NCI-H187 treated with DMSO at 0.1 percent for 48 hours (cell line): ENCODE measurements at places on chromosomes 7 and 10.

GRCh38 chr7:148903504-148903903, 19.4 kb upstream of the EZH2 start:
- DNase-seq = no peak

DNA sequence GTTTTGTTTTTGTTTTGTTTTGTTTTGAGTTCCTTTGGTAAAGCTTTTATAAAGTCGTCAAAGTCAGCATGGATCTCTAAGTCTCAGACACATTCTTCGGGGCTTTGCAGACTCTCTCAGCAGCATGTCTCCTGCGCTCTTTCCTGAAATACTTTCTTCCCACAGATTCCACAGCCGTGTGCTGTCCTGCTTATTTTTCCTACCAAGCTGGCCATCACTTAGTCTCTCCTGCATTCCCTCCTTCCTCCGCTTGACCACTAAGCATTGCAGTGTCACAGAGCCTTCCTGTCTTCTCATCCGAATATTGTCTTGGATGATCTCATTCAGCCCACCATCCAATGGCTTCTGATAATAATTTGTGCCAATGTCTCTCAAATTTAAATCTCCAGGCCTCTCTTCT, 434.3 kb upstream of the C7orf33 start:
- DNase-seq = no peak

DNA sequence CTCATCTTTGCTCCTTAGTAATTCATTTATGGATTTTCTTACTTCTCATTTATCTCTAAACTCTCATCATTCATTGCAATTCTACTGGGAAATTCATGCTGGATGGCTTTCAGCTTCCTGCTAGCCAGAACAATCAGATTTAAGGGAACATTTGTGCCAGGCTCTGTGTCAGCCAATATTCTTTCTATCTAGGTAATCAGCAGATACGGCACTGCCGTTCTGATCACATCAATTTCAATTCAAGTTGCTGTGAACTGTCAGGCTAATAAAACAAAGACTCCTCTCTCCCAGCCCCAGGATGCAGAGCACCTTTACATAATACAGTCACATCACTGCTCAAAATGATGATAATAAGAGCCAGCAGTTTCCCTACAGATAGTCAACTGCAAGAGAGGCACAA, 468.3 kb downstream of the SORCS1 start:
- DNase-seq = no peak

DNA sequence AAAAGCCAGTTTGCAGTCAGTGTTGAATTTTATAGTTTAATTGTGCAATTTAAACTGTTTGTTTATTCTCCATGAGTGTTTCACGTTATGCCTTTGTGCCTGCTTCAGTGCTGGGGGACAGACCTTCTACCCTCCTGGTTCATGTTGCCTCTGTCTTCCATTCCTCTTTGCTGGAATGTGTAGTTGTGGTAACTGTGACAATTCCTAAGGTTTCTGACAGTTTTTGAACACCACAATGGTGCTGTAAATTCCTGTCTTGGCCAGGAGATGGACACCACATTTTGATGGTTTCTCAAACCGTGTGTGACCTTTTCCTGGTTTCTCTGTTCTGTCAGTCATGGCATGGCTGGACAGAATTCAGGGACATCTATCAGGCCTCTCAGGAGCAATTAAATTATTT, 201.7 kb downstream of the BICC1 start:
- no peak for DNase-seq

DNA sequence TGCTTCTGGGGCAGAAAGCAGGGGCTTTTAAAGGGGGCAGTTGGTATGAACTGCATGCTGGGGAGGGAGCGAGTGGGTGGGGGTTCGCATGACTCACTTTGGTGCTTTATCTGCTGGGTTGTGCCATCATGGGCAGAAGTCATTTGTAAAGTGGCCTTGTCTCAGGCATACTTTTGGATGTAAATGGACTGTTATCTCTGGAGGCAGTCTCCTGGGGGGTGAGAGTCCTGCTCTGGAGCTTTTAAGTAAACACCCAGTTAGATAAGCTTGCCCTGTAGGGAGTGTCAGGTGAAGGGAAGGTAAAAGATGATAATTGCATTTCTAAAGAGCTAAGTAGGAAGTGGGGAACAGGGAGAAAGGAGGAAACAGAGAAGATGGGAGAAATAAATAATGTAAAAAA, 1.6 kb upstream of the GSTO1 start:
- DNase-seq = no peak

- no peak for DNase-seq
Measured at GRCh38 chr7:134718211-134718875, 61.1 kb upstream of the CALD1 start.

- no peak for DNase-seq
Measured at GRCh38 chr7:27324246-27324645, 81.6 kb downstream of the EVX1 start.

DNA sequence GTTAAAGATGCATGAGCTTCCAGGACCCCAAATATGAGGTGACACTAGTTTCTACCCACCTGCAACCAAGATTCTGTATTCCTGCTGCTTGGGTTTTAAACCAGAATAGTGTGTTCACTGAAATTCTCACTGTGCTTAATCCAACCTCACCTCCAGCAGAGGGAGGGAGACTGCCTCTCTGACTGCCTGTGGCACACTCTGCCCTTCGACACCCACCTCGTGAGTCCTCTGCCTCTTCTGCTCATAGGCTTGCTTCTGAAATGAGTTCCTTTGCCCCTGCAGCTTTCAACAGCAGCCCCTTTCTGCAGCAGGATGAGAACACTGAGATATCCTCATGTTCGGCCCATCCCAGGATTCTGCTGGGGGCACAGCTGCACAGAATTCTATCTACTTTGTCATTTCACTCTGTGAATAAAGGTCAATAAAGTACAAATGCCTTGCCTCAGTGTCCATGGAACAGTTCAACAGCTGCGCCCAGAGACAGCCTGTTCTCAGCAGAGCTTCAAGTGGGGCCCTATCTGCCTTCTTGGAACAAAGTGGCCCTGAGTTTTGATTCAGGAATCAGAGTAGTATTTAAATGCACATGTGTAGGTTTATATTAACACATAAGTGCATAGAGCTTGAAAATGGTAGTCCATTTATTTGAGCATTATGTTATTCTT, 632.5 kb downstream of the TNS3 start:
- DNase-seq = no peak

- no peak for DNase-seq
Measured at GRCh38 chr7:73995330-73995729, 32.6 kb upstream of the ELN start.

DNA sequence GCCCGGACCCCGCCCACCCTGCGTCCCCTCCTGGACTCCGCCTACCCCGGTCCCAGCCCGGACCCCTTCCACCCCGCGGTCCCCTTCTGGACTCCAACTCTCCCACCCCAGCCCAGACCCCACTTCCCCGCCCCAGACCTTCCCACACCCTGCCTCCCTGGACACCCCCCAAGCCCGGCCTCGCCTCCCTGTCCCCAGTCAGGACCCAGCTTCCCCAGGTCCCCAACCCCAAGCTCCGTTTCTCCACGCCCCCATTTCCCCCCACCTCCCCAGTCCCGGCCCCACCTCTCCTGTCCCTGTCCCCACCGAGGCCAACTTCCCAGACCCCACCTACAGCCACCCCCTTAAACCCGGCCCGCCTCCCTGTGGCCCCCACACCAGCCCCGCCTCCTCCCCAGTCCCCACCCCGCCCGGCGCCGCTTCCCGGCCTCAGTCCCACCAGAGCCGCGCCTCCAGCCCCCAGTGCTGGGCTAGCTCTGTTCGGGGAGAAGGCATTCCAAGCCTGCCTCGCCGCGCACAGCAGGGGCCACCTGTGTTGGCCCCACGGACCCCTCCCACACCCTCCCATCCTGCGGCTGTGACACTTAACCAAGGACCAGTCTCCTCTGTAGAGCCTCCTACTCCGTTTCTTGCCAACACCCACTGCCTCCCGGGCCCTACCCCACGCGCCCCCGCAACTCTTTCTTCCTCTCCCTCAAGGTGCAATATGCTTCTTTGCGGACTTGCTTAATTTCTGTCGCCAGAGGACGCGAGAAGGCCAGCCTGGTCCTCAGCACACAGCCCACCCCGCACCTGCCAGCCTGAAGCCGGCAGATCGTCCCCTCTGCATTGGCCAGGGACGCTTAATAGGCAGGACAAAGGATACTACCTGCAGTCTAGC, 736 bp upstream of the ITIH5 start:
- DNase-seq = no peak

DNA sequence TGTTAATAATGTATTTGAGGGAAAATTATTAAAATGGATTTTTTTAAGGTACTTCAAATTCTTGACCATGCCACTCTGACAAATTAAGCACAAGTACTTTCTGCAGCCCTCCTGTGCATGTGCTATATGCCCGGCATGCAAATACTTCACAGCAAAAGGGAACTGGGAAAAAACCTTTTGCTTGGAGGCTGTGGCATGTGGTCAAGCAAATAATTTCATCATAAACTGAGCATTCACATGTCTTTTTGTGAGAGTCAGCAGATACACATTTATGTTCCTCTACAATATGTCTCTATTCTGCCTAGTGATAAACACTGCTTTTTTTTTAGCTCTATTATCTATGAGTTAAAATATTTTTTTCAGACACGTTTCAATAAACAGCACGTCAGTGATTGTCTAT, 53.7 kb upstream of the SEMA3A start:
- no peak for DNase-seq

- no peak for DNase-seq
Measured at GRCh38 chr7:30843741-30844482, 67.7 kb upstream of the AQP1 start.

GRCh38 chr7:2794836-2795636, 49.1 kb downstream of the GNA12 start:
- no peak for DNase-seq

- no peak for DNase-seq
Measured at GRCh38 chr7:31707089-31707488, 20.1 kb downstream of the PPP1R17 start.

GRCh38 chr10:52539463-52539862, 225.4 kb downstream of the DKK1 start:
- no peak for DNase-seq

- no peak for DNase-seq
Measured at GRCh38 chr10:124212702-124213101, 119.3 kb upstream of the CHST15 start.

- no peak for DNase-seq
Measured at GRCh38 chr7:129434675-129435318, 565 bp downstream of the STRIP2 start.

- DNase-seq = no peak
Measured at GRCh38 chr7:139708541-139708940, 69.3 kb downstream of the HIPK2 start.

GRCh38 chr7:33694006-33694405, 211.3 kb upstream of the BMPER start:
- no peak for DNase-seq

DNA sequence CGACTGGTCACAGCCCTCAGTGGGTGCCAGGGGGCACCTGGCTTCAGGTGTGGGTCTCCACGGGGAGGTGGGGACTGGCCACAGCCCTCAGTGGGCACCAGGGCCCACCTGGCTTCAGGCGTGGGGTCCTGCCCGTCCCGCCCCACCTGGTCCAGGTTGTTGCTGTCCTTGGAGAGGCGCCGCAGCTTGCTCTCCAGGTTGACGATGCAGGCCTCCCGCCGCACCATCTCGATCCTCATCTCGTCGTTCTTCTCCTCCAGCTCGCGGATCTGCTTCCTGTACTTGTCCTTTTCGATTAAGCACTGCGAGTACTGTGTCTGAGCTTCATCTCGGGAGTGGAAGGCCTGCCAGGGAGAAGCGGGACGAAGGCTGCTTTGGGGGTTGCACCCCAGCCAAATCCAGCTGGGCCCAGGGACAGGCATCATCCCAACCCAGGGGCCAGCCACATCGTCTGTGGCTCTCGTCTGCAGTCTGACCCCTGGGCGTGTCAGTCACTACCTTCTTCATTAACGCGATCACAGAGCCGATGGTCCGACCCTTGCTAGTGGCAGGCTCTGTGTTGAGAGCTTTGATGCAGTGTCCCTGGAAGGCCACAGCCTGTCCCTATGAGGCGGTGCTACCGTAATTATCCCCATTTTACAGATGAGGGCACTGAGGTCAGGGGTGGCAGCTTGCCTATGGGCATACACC, 92.9 kb upstream of the GNA12 start:
- DNase-seq = no peak

GRCh38 chr10:3468919-3469638, 296.5 kb upstream of the PITRM1 start:
- no peak for DNase-seq

GRCh38 chr10:69123747-69124562, at the start of gene VPS26A:
Gene VPS26A (plus strand): TSS chr10:69124178. CDS start chr10:69124278, 100 bp downstream.
- peak; percentile 62 for DNase-seq
